ENCODE measurements at places on chromosomes 5 and 9.
A peak's percentile ranks its signal among the peaks of the same experiment; 100 is the strongest.

GRCh38 chr5:137316346-137316736, 182.8 kb downstream of the SPOCK1 start:
- H3K4me3 ChIP-seq, result no peak overlapping the region
- H3K27me3 ChIP-seq, result no peaks in the 10 kb centered on the region
- no peaks in the 10 kb centered on the region for H3K36me3 ChIP-seq
- no peak overlapping the region for H3K27ac ChIP-seq
- peak; percentile 29 for DNase-seq

DNA sequence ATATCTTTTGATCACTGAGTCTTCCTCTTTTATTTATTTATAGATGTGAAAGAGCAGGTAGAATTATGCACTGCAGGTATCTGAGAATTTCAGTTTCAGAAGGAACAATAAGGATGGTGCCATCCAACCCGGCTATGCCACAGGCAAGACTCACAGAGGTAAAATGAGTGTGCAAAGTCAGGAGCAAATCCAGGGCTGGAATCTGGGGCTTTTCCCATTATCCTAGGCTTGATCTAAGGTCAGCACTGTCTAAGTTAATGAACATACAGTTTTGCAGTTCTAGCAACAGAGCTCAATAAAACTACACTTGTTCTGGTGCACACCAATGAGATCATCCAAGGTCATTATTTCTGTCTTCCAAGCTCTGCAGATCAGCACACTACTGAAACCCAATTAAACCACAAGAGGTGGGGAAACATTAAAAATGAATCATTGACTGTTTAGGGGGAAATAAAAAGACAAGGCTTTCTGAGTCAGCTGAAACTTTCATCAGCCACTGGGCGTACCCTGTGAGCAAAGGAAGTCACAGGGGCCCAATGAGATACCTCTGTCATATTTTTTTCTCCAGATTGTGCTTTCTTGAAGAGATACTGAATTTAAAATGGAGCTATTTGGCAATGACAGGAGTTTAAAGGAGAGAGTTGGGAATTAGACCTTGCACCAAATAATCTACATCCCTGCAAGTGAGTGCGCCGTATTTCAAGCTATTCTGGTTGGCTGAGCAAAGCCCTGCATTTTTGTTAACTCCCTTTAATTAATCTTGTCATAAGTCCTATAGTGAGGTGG, 662.2 kb upstream of the ZNF608 start:
- peak overlapping the region; percentile 44 for H3K4me3 ChIP-seq
- no peaks in the 10 kb centered on the region for H3K36me3 ChIP-seq
- peak overlapping the region; percentile 91 for H3K27ac ChIP-seq
- H3K4me1 ChIP-seq, result peaks cover 53% of the 10 kb centered on the region
- no peaks in the 10 kb centered on the region for H3K27me3 ChIP-seq

- peak overlapping the region; percentile 54 for H3K4me3 ChIP-seq
- peak overlapping the region; percentile 46 for H3K27ac ChIP-seq
- H3K4me1 ChIP-seq, result peaks cover 55% of the 10 kb centered on the region
Measured at GRCh38 chr5:10301842-10302610, 5.7 kb downstream of the CMBL start.

DNA sequence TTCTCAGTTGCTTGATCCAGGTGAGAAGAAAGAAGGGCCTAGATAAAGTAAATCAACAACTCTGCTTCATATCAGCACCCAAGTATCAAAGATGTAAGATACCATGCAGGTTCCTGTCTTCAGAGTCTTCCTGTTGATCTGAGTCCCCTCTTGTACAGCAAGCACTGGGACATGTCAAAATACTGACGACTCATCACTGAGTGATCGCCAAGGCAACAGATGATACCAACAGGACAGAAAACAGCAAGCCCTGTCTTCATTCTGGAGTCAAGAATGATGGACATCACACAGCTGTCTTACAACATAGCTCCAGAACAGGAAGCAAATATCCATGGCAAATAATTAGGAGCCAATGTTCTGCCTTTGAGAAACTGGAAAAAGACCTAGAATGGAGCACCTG, 83.7 kb downstream of the TARS1 start:
- peak; percentile 39 for DNase-seq
- no peak overlapping the region for H3K4me3 ChIP-seq
- H3K36me3 ChIP-seq, result no peaks in the 10 kb centered on the region

- DNase-seq, result peak; percentile 51
- H3K27me3 ChIP-seq, result peaks cover 36% of the 10 kb centered on the region
- no peak overlapping the region for H3K27ac ChIP-seq
- peaks cover 4% of the 10 kb centered on the region for H3K36me3 ChIP-seq
Measured at GRCh38 chr5:133664422-133664821, 52.1 kb upstream of the FSTL4 start.

- H3K27me3 ChIP-seq, result no peaks in the 10 kb centered on the region
- H3K27ac ChIP-seq, result no peak overlapping the region
- H3K36me3 ChIP-seq, result peaks cover 8% of the 10 kb centered on the region
- no peak overlapping the region for H3K4me3 ChIP-seq
- DNase-seq, result no peak
- H3K4me1 ChIP-seq, result peaks cover 9% of the 10 kb centered on the region
Measured at GRCh38 chr5:67073045-67073680, 123.4 kb downstream of the CD180 start.

GRCh38 chr9:129068990-129069861, 11.7 kb upstream of the DOLPP1 start:
- H3K27me3 ChIP-seq, result no peaks in the 10 kb centered on the region
- no peak overlapping the region for H3K27ac ChIP-seq
- peaks cover 36% of the 10 kb centered on the region for H3K36me3 ChIP-seq
- H3K4me1 ChIP-seq, result no peaks in the 10 kb centered on the region
- no peak for DNase-seq
- H3K4me3 ChIP-seq, result no peak overlapping the region

GRCh38 chr9:136975644-136976043, 1.7 kb upstream of the PTGDS start:
- H3K4me3 ChIP-seq, result no peak overlapping the region
- no peak overlapping the region for H3K27ac ChIP-seq
- peaks cover 7% of the 10 kb centered on the region for H3K4me1 ChIP-seq
- H3K27me3 ChIP-seq, result no peaks in the 10 kb centered on the region
- no peak for DNase-seq

DNA sequence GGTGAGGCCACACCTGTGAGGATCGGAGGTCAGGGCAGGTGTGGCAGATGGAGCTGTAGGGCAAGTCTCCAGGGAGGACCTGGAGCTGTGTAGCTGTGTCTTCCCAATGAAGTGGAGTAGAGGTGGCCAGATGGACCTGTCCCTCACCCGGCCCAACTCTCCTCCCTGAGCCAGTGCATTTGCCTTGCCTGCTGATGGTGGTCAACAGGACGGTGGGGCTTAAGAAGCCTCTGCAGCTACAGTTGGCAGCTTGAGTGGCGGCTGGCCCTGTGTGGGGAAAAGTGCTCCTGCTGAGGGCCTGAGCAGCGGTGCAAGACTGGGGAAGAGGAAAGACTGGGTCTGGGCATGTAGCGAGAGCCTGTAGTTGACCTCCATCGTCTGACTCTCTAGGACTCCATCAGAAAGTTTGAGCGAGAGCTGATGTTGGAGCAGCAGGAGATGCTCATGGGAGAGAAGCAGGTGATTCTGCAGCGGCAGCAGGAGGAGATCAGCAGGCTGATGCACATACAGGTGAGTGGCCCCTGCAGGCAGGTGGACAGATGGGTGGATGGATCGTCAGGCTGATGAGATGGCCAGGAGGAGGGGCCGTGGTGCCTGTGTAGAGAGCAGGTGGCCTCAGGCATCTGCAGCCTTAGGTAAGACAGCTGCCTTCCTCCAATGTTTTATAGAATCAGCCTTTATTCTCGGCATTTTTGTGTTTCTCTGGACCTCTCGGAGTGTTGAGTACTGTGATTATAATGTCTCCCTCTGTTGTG, 24.9 kb downstream of the PITX1 start:
- H3K27me3 ChIP-seq, result no peaks in the 10 kb centered on the region
- peaks cover 5% of the 10 kb centered on the region for H3K36me3 ChIP-seq
- no peak for DNase-seq
- no peaks in the 10 kb centered on the region for H3K4me1 ChIP-seq

- H3K36me3 ChIP-seq, result no peaks in the 10 kb centered on the region
- no peak overlapping the region for H3K4me3 ChIP-seq
- no peaks in the 10 kb centered on the region for H3K27me3 ChIP-seq
- no peak for DNase-seq
- no peak overlapping the region for H3K27ac ChIP-seq
Measured at GRCh38 chr9:5552301-5552700, 42.0 kb downstream of the PDCD1LG2 start.

DNA sequence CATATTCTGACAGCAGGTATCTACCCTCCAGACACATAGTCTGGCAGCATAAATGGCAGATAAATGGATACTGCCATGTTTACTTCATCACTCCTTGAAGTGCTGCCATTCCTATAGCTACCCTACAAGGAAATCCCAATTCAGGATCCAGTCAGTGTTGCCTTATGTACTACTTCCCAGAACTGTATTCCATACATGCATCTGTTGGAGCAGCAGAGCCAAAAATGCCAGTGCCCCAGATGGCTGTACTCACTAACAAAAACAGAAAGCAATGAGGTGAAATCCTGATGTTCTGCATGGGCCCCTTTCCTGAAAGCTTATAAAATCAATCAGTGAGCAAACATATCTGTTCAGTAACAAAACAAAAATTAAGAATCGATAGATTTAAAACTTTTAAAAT, 490.0 kb upstream of the COX7C start:
- H3K27me3 ChIP-seq, result peaks cover 11% of the 10 kb centered on the region
- no peak overlapping the region for H3K27ac ChIP-seq
- H3K4me3 ChIP-seq, result no peak overlapping the region
- no peaks in the 10 kb centered on the region for H3K36me3 ChIP-seq

GRCh38 chr5:142597546-142598337, 88.1 kb downstream of the FGF1 start:
- peaks cover 16% of the 10 kb centered on the region for H3K4me1 ChIP-seq
- DNase-seq, result peak; percentile 89
- no peak overlapping the region for H3K27ac ChIP-seq
- no peaks in the 10 kb centered on the region for H3K36me3 ChIP-seq

GRCh38 chr9:134992755-134993124, 75.0 kb upstream of the FCN1 start:
- H3K4me1 ChIP-seq, result no peaks in the 10 kb centered on the region
- H3K36me3 ChIP-seq, result no peaks in the 10 kb centered on the region
- DNase-seq, result no peak
- no peak overlapping the region for H3K27ac ChIP-seq

- peaks cover 11% of the 10 kb centered on the region for H3K4me1 ChIP-seq
- peak; percentile 64 for DNase-seq
- H3K27ac ChIP-seq, result peak overlapping the region; percentile 84
- H3K4me3 ChIP-seq, result peak overlapping the region; percentile 45
- no peaks in the 10 kb centered on the region for H3K27me3 ChIP-seq
Measured at GRCh38 chr9:130243015-130243881, 22.3 kb upstream of the HMCN2 start.

DNA sequence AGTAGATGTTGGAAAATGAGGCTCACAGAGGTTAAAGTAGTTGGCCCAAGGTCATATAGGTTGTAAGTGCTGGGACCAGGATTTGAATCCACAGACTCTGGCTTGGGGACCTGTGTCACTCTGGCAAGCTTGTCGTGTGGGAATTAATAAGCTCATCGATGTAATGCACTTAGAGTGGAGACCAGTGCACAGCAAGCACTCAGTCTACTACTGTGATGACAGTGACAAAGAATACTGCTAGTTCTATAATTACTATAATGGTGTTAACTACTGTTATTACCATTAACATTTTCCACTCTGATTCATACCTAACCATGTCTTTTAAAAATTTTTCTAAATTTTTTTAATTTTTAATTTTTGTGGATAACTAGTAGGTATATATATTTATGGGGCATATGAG, 12.8 kb downstream of the PAM start:
- H3K4me3 ChIP-seq, result no peak overlapping the region
- H3K4me1 ChIP-seq, result peaks cover 10% of the 10 kb centered on the region
- no peak overlapping the region for H3K27ac ChIP-seq
- no peaks in the 10 kb centered on the region for H3K27me3 ChIP-seq
- DNase-seq, result no peak

- no peak overlapping the region for H3K27ac ChIP-seq
- no peaks in the 10 kb centered on the region for H3K4me1 ChIP-seq
- no peak overlapping the region for H3K4me3 ChIP-seq
- peaks cover 9% of the 10 kb centered on the region for H3K27me3 ChIP-seq
- DNase-seq, result no peak
Measured at GRCh38 chr5:101431201-101431600, 528.1 kb upstream of the ST8SIA4 start.

GRCh38 chr5:149493316-149493715, 57.9 kb downstream of the CSNK1A1 start:
- peak overlapping the region; percentile 59 for H3K27ac ChIP-seq
- DNase-seq, result no peak
- peaks cover 91% of the 10 kb centered on the region for H3K36me3 ChIP-seq
- no peaks in the 10 kb centered on the region for H3K27me3 ChIP-seq

DNA sequence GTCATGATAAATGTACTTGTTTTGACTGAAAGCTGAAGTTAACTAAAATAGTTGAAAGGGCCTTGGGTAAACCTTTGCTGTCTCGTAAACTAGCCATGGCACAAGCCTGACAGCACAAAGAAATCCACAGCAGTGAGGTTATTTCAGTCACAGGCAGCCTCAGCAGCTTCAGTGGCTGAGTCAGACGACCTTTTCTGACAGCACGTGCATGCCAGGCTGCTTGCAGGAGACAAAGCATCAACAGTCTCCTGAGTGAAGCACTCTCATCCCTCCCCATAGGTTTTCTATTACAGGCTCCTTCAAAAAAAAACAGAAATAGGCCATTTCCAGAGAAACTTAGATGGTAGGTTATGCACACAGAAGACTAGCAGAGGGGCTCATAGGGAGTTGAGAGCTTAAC, 34.6 kb downstream of the OXCT1 start:
- H3K36me3 ChIP-seq, result peaks cover 50% of the 10 kb centered on the region
- no peaks in the 10 kb centered on the region for H3K4me1 ChIP-seq
- no peaks in the 10 kb centered on the region for H3K27me3 ChIP-seq
- H3K27ac ChIP-seq, result no peak overlapping the region

DNA sequence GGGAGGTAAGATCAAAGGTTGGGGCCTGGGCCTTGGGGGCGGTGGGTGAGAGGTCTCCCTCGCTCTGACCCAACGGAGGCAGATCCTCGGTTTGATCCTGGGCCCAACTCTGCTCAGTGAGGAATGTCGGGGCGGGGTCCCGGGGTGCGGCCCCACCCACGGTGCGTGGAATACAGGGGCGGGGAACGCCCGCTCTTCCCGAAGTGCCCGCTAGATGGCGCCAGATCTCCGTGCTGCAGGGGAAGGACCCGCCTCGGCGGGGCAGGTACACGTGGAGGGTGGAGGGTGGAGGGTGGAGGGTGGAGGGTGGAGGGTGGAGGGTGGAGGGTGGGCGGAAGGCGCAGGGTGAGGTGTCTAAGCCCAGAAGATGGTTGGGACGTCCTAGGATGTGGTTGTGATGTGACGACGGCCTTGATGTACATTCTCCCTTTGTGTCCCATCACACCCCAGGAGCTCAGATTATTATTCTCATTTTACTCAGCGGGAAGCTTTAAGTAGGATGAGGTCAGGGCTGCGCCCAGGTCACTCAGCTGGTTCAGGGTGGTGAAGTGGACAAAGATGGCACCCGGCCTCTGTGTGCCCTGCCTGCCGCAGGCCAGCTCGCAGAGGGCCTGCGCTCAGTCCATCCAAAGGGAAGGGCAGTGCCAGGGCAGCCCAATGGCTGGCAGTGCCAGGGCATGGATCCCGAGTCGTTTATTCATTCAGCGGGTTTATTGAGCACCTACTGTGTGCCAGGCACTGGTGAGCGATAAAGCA, 9.4 kb upstream of the RPS14 start:
- peaks cover 13% of the 10 kb centered on the region for H3K4me1 ChIP-seq
- peak; percentile 76 for DNase-seq
- no peaks in the 10 kb centered on the region for H3K27me3 ChIP-seq
- peak overlapping the region; percentile 57 for H3K27ac ChIP-seq

Measured in MCF 10A (cell line).